Spinal cord (tissue), 10 donors: ENCODE measurements at places on chromosomes 3 and 15. TPM values are rescaled to one million over a fixed set of nuclear protein-coding genes. Genes with fewer than 3 reads are reported as not detected.

GRCh38 chr3:141321109-141321497, 47.2 kb upstream of the ZBTB38 start:
- DNase-seq, result no peak

DNA sequence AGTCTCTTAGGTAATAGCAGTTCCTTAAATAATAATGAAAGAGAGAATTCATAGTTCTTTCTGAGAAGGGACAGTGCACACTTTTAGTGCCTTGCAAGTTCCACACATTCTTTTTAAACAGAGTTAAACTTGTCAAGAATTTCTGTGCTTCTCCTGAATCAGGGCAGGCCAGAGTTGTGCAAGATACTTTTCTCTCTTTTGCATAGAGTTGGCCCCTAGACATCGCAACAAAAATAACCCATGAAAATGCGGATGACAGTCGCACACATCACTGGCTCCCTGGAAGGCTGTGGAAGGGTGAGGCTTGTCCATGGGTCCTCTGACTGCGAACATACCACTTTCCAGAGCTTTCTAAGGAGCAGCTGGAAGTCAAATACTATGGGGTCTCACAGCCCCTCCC, 40.1 kb downstream of the FBLN2 start:
- no peak for DNase-seq

- no peak for DNase-seq
Measured at GRCh38 chr3:186452517-186452916, 90.5 kb upstream of the DGKG start.

DNA sequence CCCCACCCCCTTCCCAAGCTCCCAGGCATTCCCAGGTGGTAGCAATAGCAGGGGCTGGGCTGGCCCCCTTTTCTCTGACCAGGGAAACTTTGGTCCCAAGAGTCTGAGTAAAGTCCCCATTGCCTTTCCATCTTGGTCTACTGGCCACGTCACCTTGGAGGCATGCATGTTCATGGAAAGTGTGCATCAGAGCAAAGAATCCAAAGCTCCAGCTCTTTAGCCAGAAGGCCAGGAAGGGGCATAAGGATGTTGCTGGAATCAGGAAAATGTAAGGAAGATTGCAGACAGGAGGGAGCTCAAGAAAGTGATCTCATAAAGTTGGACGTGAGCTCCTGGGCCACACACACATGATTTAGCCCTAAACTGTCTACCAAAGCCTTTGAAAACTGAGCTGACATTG, 63.6 kb downstream of the KBTBD12 start:
- DNase-seq, result no peak

DNA sequence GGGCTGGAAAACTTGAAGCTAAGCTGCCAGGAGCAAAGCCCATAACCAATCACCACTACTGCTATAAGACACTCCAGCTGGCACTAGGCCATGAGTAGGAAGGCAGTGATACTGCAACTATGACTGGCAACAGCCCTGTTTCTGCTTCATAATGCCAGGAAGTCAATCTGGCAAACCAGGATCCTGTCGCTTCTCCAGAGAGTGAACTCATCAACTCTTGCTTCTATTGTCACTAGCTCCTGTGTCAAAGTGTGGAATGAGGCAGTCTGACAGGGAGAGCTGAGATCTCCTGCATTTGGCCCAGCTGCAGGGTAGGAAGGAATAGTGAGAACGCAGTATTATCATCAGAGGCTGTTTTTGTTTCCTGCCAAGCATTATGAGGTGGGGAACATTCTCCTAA, 105.3 kb downstream of the CTNNB1 start:
- DNase-seq, result no peak

GRCh38 chr3:174846055-174846454, 13.1 kb upstream of the NAALADL2 start:
- DNase-seq, result no peak

- no peak for DNase-seq
Measured at GRCh38 chr3:183490211-183490601, 61.8 kb upstream of the MCF2L2 start.

DNA sequence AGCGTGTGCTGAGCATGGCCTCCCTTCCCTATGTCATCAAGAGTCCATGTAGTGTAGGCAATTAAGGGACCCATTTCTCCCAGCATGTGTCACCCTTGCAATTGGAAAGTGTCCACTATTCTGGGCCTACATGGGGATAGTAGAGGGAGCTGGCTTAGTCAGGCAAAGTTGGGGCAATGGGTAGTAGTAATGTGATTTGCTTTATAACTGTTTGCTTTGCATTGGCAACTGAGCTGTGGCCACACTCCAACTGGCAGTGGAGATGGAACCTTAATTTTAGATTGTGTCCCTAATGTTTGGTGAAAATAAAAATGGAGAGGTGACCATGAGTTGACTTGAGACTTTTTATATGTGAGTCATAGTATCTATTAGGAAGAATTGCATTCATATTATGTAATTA, 97.7 kb upstream of the SAMMSON start:
- no peak for DNase-seq

GRCh38 chr15:23397779-23398178, 43.2 kb downstream of the GOLGA8S start:
- DNase-seq, result no peak

DNA sequence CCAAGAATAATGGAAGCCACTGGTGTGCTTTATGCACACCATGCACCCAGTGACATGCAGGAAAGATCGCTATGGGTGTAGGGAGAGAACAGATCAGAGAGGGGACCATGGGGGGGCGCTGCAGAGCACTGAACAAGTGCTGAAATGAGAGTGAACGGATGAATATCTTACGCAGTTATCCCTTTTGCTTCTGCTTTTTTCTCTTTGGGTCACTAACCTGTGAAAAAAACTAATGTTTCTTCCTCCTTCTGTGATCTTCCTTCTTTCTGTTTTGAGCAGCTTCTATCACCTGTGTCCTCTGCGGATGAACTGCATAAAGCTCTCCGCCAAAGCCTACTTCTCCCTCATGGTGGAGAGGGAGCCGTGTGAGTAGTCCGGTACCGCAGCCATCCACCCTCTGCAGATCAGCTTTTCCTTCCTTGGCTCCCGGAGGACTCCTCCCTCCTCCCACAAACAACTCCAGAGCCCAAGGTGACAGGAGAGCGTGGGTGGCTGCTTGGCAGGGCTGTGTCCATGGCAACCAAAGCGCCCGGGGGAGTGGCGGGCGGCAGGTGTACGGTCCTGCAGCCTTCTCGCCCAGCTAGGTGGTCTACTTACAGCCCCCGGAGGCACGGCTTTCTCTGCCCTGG, 106.2 kb downstream of the DGKG start:
- DNase-seq, result no peak

- DNase-seq, result no peak
Measured at GRCh38 chr3:11699083-11699427, 55.3 kb upstream of the VGLL4 start.

DNA sequence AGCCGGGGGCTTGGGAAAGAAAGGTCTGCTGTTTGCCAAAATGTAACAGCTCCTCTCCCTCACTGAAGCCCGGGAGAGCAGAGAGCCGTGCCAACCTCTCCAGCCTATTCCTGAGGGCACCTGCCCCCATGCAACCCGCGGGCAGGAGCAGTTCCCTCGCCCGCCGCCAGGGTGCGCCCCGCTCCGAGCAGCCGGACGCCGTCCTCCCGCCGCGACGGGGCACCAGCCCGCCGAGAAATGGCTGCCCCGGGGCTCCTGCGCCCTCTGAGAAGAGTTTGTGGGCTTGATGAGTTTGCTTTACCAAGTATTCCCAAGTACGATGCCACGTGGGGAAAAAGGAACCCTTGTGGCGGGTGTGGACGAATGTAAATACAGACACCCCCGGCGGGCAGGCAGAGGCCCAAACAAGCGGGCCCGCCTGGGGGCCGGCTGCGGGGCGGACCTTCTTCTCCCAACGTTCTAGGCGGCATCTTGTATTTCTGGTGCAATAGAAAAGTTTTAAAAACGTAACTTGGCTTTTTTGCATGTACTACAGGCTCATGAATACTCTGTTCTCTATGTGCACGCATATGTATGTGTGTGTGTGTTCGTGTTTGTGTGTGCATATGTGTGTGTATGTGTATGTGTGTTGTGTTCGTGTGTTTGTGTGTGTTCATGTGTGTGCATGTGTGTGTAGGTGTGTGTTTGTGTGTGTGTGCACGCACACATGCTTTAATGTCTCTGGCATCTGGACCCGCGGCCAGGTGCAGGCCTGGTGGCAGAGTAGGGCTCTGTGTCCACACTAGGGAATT, 162.9 kb downstream of the CHSY1 start:
- DNase-seq, result no peak

Gene CISH
- total RNA-seq, result 1.1 TPM

Gene DGKG
- total RNA-seq, result 5.6 TPM

Gene KLHL6
- total RNA-seq, result 3.0 TPM

Gene NME9
- total RNA-seq, result 7.6 TPM

Gene SMCO1
- not detected for total RNA-seq

Gene SLC22A13
- total RNA-seq, result 0.40 TPM
